Activated T-cell treated with anti-CD3 and anti-CD28 coated beads, Interleukin-2, amount 50 U/mL, for 24 hours (primary cell): ENCODE measurements at places on chromosomes 1 and 21.

- H3K4me3 ChIP-seq, result no peak overlapping the region
- no peak for DNase-seq
- H3K36me3 ChIP-seq, result no peaks in the 10 kb centered on the region
- H3K4me1 ChIP-seq, result peaks cover 42% of the 10 kb centered on the region
- no peaks in the 10 kb centered on the region for H3K27me3 ChIP-seq
These were observed 89.7 kb upstream of the HMCN1 start for GRCh38 chr1:185644531-185644930.

DNA sequence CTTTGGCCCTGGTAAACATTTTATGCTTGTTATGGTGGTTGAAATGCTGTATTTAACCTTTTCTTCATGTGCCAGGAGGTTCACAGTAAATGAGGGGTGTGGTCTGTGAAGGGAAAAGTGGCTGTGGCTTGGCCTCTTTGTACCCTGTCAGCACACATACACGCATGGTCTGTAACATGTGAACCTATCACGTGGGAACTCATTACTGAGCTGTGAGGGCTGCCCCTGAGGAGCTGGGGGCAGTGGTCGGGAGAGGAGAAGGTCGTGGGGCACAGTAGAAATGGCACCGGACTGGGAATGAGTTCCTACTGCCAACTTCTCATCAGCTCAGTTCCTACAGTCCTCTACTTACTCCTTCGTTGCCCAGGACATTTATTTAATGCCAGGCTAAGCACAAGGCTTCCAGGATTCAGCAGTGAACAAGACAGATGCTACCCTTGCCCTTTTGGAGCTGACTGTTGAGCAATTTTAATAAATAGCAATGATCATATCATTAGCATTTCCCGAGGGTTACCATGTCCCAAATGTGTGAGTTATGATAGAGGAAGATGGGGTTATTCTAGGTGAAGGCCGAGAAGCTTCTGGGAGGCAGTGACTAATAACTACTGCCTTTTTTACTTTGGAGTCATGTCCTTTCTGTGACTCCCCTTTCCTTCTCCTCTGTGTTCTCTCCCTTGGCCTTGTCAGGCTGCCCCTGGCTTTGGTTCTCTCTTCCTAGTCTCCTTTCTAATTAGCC is 38.8 kb downstream of the DDR2 start:
- no peak overlapping the region for H3K4me3 ChIP-seq
- H3K36me3 ChIP-seq, result no peaks in the 10 kb centered on the region
- no peak overlapping the region for H3K27ac ChIP-seq
- peaks cover 2% of the 10 kb centered on the region for H3K27me3 ChIP-seq

GRCh38 chr1:229474509-229474908 is 33.6 kb downstream of the NUP133 start:
- H3K4me3 ChIP-seq, result no peak overlapping the region
- H3K27me3 ChIP-seq, result no peaks in the 10 kb centered on the region
- no peak for DNase-seq
- H3K27ac ChIP-seq, result no peak overlapping the region
- peaks cover 9% of the 10 kb centered on the region for H3K4me1 ChIP-seq

DNA sequence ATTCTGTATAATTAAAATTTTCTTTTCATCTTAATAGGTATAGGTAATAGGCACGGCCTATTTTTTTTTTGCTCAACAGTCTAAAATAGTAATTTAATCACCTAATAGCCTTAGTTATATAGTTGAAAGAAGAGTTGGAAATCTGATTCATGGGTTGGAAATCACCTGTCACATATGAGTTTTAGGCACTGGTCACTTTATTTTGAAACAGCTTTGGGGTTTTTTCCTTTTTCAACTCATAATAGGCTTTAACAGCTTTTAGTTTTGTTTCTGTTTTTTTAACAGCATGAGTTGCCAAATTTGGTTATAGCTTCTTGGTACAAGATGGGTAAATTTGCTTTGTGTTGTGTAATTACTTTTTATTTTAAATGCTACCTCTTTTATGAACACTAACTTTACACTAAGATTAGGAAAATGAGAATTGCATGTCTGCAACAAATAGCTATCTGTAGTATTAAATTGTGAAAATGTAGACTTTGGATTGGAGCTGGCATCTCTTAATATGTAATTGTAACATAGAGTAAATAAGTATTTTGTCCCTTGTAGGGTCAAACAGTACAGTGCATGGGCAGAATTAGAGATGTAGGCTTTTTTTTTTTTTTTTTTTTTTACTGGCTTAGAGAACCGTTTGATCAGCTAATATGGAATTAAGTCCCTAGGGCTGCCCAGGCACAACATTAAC is 109.8 kb downstream of the OSBPL9 start:
- H3K27me3 ChIP-seq, result no peaks in the 10 kb centered on the region
- H3K36me3 ChIP-seq, result peaks cover 9% of the 10 kb centered on the region
- DNase-seq, result no peak
- no peak overlapping the region for H3K4me3 ChIP-seq

DNA sequence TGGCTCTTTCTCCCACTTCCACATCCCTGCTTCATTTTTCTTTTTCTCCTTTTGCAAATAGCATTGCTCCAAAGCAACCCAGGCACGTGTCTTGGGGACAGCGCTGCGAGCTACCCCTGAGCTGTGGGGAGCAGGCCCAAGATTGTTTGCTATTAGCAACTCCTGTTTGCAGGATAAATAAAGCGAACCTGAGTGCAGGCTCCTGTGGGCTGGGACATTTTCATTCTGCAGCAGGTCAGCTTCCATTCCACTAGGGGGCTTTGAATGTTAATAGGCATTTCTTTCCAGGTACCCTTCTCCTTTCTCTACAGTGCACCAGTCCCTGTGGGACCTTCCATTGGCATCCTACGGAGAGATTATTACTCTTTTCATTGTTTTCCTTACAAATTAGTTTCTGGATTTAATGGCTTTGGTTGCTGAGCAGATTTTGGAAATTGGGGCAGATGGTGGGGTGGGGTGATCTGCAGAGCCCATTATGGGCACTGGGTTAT is 54.0 kb downstream of the OLFML3 start:
- no peaks in the 10 kb centered on the region for H3K36me3 ChIP-seq
- no peak for DNase-seq
- H3K4me1 ChIP-seq, result no peaks in the 10 kb centered on the region
- no peak overlapping the region for H3K27ac ChIP-seq
- no peaks in the 10 kb centered on the region for H3K27me3 ChIP-seq
- H3K4me3 ChIP-seq, result no peak overlapping the region

GRCh38 chr1:56385314-56385713 is 194.0 kb downstream of the PLPP3 start:
- no peaks in the 10 kb centered on the region for H3K36me3 ChIP-seq
- no peak overlapping the region for H3K4me3 ChIP-seq
- H3K27me3 ChIP-seq, result no peaks in the 10 kb centered on the region
- H3K4me1 ChIP-seq, result no peaks in the 10 kb centered on the region
- no peak for DNase-seq

DNA sequence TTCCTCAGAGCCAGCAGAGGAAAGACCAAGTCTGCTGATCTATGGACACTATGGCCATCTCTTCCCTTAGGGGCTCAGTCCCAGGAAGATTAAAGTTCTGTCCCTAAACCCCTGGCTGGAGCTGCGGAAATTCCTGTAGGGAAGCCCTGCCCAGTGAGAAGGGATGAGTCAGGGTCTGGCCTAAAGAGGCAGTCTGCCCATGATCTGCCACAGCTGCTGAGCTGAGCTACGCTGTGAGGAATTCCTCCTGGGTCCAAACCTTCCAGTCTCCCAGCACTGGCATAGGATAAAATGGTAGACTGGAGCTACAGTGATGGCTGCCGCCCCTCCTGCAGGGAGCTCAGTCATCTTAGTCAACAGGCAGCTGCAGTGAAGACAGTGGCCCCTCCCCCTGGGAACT is 213.7 kb downstream of the BRINP2 start:
- H3K36me3 ChIP-seq, result no peaks in the 10 kb centered on the region
- H3K4me1 ChIP-seq, result no peaks in the 10 kb centered on the region
- no peaks in the 10 kb centered on the region for H3K27me3 ChIP-seq
- no peak overlapping the region for H3K4me3 ChIP-seq
- DNase-seq, result no peak

DNA sequence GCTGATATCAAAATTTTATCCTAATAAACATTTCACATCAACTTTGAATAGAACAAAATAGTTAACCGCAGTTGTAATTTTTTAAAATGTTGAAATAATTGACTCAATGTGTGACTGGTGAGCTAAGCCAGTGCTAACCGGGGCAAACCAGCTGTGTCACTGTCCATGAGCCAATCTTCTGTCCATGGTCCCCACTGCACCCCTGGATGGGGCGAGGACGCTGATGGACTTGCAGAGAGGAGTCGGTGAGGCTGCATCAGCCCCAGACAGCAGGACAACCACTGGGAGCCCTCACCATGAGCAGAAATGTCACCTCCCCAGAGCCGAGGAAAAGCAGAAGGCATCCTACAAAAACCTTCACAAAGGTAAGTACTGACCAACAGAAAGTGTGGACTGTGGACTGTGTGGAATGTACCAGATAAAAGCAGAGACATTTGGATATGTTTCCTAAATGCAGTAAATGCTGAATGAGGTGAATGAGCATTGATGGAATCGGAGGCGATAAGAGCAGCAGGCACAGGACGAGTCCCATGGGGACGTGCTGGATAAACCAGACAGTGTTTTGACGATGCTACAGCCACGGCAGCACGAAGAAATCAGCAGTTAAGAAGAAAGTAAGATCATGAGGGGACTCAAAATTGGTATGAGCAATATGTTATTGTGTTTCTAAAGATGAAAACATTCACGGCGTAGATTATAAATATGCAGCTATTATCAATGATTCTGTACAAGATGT is 115.0 kb upstream of the BACE2 start:
- H3K27ac ChIP-seq, result no peak overlapping the region
- DNase-seq, result no peak
- no peaks in the 10 kb centered on the region for H3K4me1 ChIP-seq
- peaks cover 8% of the 10 kb centered on the region for H3K27me3 ChIP-seq
- no peak overlapping the region for H3K4me3 ChIP-seq

GRCh38 chr1:243917863-243918565 is 68.0 kb upstream of the AKT3 start:
- H3K36me3 ChIP-seq, result no peaks in the 10 kb centered on the region
- H3K4me1 ChIP-seq, result peaks cover 21% of the 10 kb centered on the region

GRCh38 chr1:153360592-153361479 is 3.2 kb downstream of the S100A9 start:
- no peak for DNase-seq
- no peak overlapping the region for H3K4me3 ChIP-seq
- H3K36me3 ChIP-seq, result no peaks in the 10 kb centered on the region
- no peak overlapping the region for H3K27ac ChIP-seq
- peaks cover 9% of the 10 kb centered on the region for H3K27me3 ChIP-seq

DNA sequence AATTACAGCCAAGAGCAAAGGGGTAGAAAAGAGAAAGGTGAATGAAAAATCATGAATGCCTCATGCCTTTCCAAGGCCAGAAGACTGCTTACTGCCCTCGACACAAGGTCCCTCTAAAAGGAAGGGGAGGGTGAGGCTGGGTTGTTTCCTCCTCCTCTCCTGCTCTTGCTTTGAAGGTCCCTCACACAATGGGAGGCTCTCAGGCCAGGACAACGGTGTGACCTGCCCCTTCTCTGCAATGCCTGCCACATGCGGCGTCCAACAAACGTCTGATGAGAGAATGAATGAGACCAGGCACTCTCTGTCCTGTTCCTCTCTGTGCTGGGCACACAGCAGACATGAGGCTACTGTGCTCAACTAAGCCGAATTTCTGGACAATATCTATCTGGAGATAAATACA is 51.3 kb downstream of the SSBP3 start:
- H3K4me1 ChIP-seq, result peaks cover 92% of the 10 kb centered on the region
- peaks cover 13% of the 10 kb centered on the region for H3K36me3 ChIP-seq
- no peak overlapping the region for H3K4me3 ChIP-seq
- H3K27me3 ChIP-seq, result no peaks in the 10 kb centered on the region
- peak overlapping the region; percentile 64 for H3K27ac ChIP-seq

- no peak for DNase-seq
- H3K27me3 ChIP-seq, result peaks cover 67% of the 10 kb centered on the region
- no peak overlapping the region for H3K27ac ChIP-seq
- H3K4me3 ChIP-seq, result no peak overlapping the region
- peaks cover 19% of the 10 kb centered on the region for H3K4me1 ChIP-seq
These were observed 27.0 kb downstream of the TGFB2 start for GRCh38 chr1:218371927-218372672.

- H3K27ac ChIP-seq, result no peak overlapping the region
- H3K4me1 ChIP-seq, result no peaks in the 10 kb centered on the region
- no peak for DNase-seq
- H3K36me3 ChIP-seq, result no peaks in the 10 kb centered on the region
- H3K4me3 ChIP-seq, result no peak overlapping the region
These were observed 84.8 kb upstream of the ATP1A1 start for GRCh38 chr1:116288201-116288598.

GRCh38 chr1:224759681-224760091 is 143.6 kb downstream of the CNIH3 start:
- no peak for DNase-seq
- H3K27me3 ChIP-seq, result peaks cover 20% of the 10 kb centered on the region
- H3K27ac ChIP-seq, result no peak overlapping the region

GRCh38 chr1:228075801-228076271 is 6.7 kb upstream of the ARF1 start:
- H3K27me3 ChIP-seq, result no peaks in the 10 kb centered on the region
- H3K4me1 ChIP-seq, result peaks cover 15% of the 10 kb centered on the region
- peaks cover 5% of the 10 kb centered on the region for H3K36me3 ChIP-seq
- no peak overlapping the region for H3K27ac ChIP-seq
- H3K4me3 ChIP-seq, result no peak overlapping the region

DNA sequence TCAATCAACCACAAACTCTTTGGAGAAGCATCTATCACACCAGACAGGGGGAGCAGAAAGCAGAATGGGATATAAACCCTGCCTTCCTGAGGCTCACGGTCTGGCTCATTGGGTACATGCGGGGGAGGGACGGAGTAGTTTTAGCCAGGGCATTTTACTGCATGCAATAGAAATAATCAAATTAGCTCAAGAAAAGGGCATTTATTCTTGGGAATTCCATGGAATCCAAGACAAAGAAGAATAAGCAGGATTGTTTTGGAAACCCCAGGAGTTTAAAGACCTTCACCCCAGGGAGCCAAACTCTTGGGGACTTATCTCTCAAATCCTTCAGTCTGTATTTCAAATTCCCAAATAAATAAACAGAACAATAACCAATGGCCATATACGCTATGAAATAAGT is 5.2 kb upstream of the KAZN start:
- DNase-seq, result no peak
- no peaks in the 10 kb centered on the region for H3K4me1 ChIP-seq
- peaks cover 50% of the 10 kb centered on the region for H3K27me3 ChIP-seq
- no peaks in the 10 kb centered on the region for H3K36me3 ChIP-seq
